Bronchus fibroblast of lung (primary cell): ENCODE measurements at places on chromosomes 2 and 18. TPM values are rescaled to one million over a fixed set of nuclear protein-coding genes. Genes with fewer than 3 reads are reported as not detected.

VSNL1 gene
- total RNA-seq = 0.17 and 1.0 TPM in 2 replicates

GFPT1 gene
- 16.5 and 16.8 TPM in 2 replicates for total RNA-seq

SULT1C4 gene
- total RNA-seq = 0.15 and 0.50 TPM in 2 replicates

SCTR gene
- not detected in 2 replicates for total RNA-seq

POTEJ gene
- not detected in 2 replicates for total RNA-seq

POLR1A gene
- total RNA-seq = 15.6 and 16.6 TPM in 2 replicates

GPAT2 gene
- 2.4 and 2.5 TPM in 2 replicates for total RNA-seq

IL1B gene
- total RNA-seq = 0.17 and 0.45 TPM in 2 replicates

KLHL14 gene
- not detected in 2 replicates for total RNA-seq

RPIA gene
- total RNA-seq = 2.5 and 3.1 TPM in 2 replicates

CAMKMT gene
- 2.5 and 3.0 TPM in 2 replicates for total RNA-seq
